Uterine smooth muscle cell (primary cell): ENCODE measurements at places on chromosomes 7 and 10. TPM values are rescaled to one million over a fixed set of nuclear protein-coding genes. Genes with fewer than 3 reads are reported as not detected.

TLX1 gene
- total RNA-seq, result not detected in 2 replicates

ANKRD61 gene
- total RNA-seq, result 0.44 TPM in 1 of 2 replicates, not detected in the other

CCDC172 gene
- not detected in 2 replicates for total RNA-seq

CYCS gene
- 32.1 and 47.4 TPM in 2 replicates for total RNA-seq

NRG3 gene
- total RNA-seq, result under 0.01 TPM in 1 of 2 replicates, not detected in the other

ARF5 gene
- total RNA-seq, result 116 and 145 TPM in 2 replicates

EPDR1 gene
- 12.8 and 24.2 TPM in 2 replicates for total RNA-seq

TDRD1 gene
- total RNA-seq, result 0.44 and 0.62 TPM in 2 replicates

NUTM2D gene
- total RNA-seq, result 0.33 and 0.62 TPM in 2 replicates

SEMA3E gene
- 1.5 and 2.0 TPM in 2 replicates for total RNA-seq

NCF1 gene
- 0.12 TPM in 1 of 2 replicates, not detected in the other for total RNA-seq

INA gene
- total RNA-seq, result 0.50 and 1.3 TPM in 2 replicates

SPDYE11 gene
- total RNA-seq, result not detected in 2 replicates

COMTD1 gene
- total RNA-seq, result 4.9 and 7.2 TPM in 2 replicates

TMEM229A gene
- not detected in 2 replicates for total RNA-seq

TET1 gene
- 2.0 and 2.5 TPM in 2 replicates for total RNA-seq

CH25H gene
- total RNA-seq, result 0.25 TPM in 1 of 2 replicates, not detected in the other

CARD11 gene
- total RNA-seq, result 0.62 and 1.9 TPM in 2 replicates

PSD gene
- total RNA-seq, result 3.9 and 8.0 TPM in 2 replicates

LOXL4 gene
- total RNA-seq, result 39.8 and 129 TPM in 2 replicates

CYP26C1 gene
- total RNA-seq, result 0.12 TPM in 1 of 2 replicates, not detected in the other

PON3 gene
- total RNA-seq, result 0.11 and 0.12 TPM in 2 replicates

OPALIN gene
- total RNA-seq, result not detected in 2 replicates

STEAP1 gene
- 32.6 and 65.6 TPM in 2 replicates for total RNA-seq

ADCY1 gene
- total RNA-seq, result 0.33 and 0.37 TPM in 2 replicates

COL28A1 gene
- total RNA-seq, result 0.55 and 0.87 TPM in 2 replicates

IFIT1B gene
- total RNA-seq, result not detected in 2 replicates

HILPDA gene
- 14.2 and 19.5 TPM in 2 replicates for total RNA-seq

OSBPL3 gene
- 19.4 and 23.9 TPM in 2 replicates for total RNA-seq

FAM221A gene
- total RNA-seq, result 2.0 and 2.4 TPM in 2 replicates

MORN4 gene
- 5.0 and 9.5 TPM in 2 replicates for total RNA-seq

PCLO gene
- 4.4 and 4.9 TPM in 2 replicates for total RNA-seq

GBX1 gene
- not detected in 2 replicates for total RNA-seq

HOXA11 gene
- 12.4 and 17.5 TPM in 2 replicates for total RNA-seq

ZCCHC24 gene
- total RNA-seq, result 19.6 and 23.2 TPM in 2 replicates

CDC14C gene
- total RNA-seq, result not detected in 2 replicates

TFEC gene
- 0.11 and 0.50 TPM in 2 replicates for total RNA-seq

SORCS1 gene
- total RNA-seq, result not detected in 2 replicates

HOXA4 gene
- total RNA-seq, result 0.22 and 0.37 TPM in 2 replicates
